ENCODE measurements at places on chromosomes 3 and 15. TPM values are rescaled to one million over a fixed set of nuclear protein-coding genes. Genes with fewer than 3 reads are reported as not detected.

VGLL3 gene
- total RNA-seq = 4.5 TPM

CORO2B gene
- total RNA-seq = 8.5 TPM

GRCh38 chr3:189122110-189122509, 49.7 kb upstream of the TPRG1 start:
- DNase-seq = no peak

LYSMD4 gene
- total RNA-seq = 9.3 TPM

CDHR4 gene
- total RNA-seq = not detected

- DNase-seq = peak; percentile 91
Observed at GRCh38 chr15:90101969-90102890, at the start of gene IDH2. IDH2 (minus strand) TSS chr15:90102468; CDS start chr15:90102390, 78 bp downstream.

ASB14 gene
- 9.0 TPM for total RNA-seq

ITIH3 gene
- 0.43 TPM for total RNA-seq

GRCh38 chr3:23749609-23750008, 56.1 kb upstream of the UBE2E1 start:
- no peak for DNase-seq

- DNase-seq = no peak
Observed at GRCh38 chr3:47342151-47342550, 38.7 kb upstream of the PTPN23 start.

GRCh38 chr15:56805466-56806147, 72.3 kb upstream of the ZNF280D start:
- no peak for DNase-seq

GRCh38 chr15:77187751-77188464, 117.0 kb upstream of the TSPAN3 start:
- no peak for DNase-seq

KLHL40 gene
- total RNA-seq = not detected

GRCh38 chr3:53194210-53195065, 33.4 kb downstream of the PRKCD start:
- DNase-seq = peak; percentile 80

DNA sequence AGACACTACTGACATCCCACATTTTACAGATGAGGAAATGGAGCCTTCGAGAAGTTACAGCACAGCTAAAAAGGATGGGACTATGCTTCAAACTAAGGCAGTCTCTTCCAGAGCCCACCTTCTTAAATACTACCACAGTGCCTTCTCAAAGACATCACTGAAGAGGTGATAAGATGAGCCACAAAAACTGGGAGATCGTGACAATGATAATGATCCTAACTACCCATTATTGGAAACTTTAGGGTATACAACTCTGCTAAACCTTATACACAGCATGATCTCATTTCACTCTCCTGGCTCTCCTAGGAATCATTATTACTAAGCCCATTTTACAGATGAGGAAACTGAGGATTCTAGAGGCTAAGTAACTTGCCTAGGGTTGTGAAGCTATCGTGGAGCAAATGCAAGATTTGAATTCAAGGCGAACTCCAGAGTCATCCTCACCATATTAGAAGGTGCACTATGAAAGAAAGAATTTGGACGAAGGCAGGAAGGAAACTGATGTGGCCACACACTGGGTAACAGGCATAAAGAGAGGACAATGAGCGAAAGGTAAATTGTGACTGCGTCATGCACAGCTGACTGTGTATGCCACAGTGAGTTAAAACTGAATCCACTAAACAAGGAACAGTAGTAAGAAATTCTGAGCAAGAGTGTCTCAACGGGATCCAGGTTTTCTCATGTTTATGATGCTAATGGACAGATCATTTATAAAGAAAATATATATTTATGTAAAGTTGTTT, 55.4 kb downstream of the SUCLG2 start:
- DNase-seq = no peak

- DNase-seq = no peak
Observed at GRCh38 chr15:63870487-63871209, 36.9 kb upstream of the HERC1 start.

SUSD5 gene
- total RNA-seq = 2.8 TPM

GRCh38 chr15:50135031-50135551, 16.1 kb upstream of the ATP8B4 start:
- no peak for DNase-seq

- DNase-seq = no peak
Observed at GRCh38 chr3:172442606-172443005, 5.7 kb downstream of the GHSR start.

- no peak for DNase-seq
Observed at GRCh38 chr3:190810957-190811356, 51.5 kb downstream of the GMNC start.

MRAS gene
- total RNA-seq = 396 TPM
